Stimulated activated CD4-positive, alpha-beta T cell treated with anti-CD3 and anti-CD28 coated beads, Interleukin-2, amount 100 ng/mL, for 24 hours (primary cell): ENCODE measurements at places on chromosomes 2 and 18.

GRCh38 chr18:9885170-9886004, at the start of gene TXNDC2:
TXNDC2 (plus strand) TSS chr18:9885973; CDS start chr18:9886681, 708 bp downstream.
- no peak for DNase-seq

GRCh38 chr2:217016796-217017419, 157.0 kb upstream of the TNP1 start:
- DNase-seq = no peak

DNA sequence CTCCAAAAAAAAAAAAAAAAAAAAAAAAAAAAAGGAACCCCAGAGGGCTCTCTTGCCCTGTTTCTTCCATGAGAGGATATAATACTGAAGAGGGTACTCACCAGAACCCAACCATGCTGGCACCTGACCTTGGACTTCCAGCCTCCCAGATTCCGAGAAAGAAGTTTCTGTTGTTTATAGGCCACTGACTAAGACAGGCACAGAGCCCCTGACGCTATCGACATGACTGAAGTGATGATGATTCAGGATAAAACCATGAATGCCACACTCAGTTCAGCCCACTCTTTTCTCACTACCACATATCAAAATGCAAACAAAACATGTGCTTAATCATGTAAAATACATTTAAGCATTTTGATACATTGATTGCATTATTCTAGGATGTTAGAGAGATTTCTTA, 66.1 kb upstream of the CDCA7 start:
- peak; percentile 9 for DNase-seq

DNA sequence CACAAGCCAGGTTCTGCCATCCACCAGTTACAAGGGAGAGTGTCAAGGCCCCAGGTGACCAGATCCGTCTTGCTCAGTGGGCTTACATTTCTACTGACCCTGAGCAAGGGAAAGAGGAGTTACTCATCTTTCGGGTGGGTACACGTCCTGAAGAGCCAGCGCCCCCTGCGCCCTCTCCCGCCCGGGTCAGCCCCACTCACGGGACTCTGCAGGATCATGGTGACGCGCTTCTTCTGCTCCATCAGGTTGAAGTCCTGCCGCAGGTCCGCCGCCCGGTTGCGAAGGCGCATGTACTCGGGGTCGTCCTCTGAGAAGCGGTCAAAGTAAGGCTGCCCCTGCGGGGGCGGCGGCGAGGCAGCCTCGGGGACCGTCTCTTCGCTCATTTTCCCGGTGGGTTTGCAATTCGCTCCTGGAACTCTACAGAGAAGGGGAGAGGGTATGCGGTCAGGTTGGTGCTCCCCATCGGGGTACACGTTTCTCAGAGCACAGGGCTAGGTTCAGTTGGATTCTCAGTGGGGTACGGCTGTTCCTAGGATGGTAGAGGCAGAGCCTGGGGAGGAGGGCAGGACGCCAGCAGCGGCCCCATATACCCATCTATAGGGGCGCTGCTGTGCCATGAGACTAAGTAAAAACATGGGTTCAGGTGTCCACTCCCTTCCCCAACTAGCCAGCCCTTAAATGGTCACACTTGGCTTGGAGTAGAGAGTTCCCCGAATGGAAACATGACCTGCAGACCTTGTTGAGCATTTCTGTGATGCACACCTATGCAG, 61.8 kb downstream of the ADD2 start:
- no peak for DNase-seq

DNA sequence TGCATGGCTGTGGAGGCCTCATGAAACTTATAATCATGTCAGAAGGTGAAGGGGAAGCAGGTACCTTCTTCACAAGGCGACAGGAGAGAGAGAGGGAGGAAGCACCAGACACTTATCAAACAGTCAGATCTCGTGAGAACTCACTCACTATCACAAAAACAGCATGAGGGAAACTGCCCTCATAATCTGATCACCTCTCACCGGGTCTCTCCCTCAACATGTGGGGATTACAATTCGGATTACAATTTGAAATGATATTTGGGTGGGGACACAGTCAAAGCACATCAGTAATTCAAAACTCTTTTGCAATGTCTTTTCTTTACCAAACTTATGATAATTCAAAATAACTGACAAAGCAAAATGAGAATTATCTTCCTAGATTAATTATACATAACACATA, 8.5 kb upstream of the CCDC68 start:
- no peak for DNase-seq

DNA sequence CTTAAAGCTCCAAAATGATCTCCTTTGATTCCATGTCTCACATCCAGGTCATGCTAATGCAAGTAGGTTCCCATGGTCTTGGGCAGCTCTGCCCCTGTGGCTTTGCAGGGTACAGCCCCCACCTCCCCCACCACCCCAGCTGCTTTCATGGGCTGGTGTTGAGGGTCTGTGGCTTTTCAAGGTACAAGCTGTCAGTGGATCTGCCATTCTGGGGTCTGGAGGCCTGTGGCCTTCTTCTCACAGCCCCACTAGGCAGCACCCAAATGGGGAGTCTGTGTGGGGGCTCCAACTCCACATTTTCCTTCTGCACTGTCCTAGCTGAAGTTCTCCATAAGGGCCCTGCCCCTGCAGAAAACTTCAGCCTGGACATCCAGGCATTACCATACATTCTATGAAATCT, 19.0 kb downstream of the SLC9A4 start:
- no peak for DNase-seq

DNA sequence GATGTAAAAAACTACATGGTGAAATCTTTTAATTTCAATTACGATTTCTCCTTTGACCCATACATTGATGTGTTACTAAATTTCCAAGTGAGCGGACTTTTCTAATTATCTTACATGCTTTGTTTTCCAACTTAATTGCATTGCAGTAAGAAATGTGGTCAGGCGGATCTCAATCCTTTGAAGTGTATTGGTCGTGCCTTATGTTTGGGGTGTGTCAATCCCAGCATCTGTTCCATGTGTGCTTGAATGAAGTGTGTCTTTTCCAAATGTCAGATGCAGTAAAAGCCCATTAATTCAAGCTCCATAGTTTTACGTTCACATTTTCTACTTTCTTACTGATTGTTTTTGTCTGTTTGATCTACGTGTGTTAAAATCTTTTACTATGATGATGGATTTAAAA, 113.1 kb downstream of the UXS1 start:
- DNase-seq = no peak

GRCh38 chr2:122322815-122323214, 567.4 kb downstream of the TSN start:
- DNase-seq = no peak

DNA sequence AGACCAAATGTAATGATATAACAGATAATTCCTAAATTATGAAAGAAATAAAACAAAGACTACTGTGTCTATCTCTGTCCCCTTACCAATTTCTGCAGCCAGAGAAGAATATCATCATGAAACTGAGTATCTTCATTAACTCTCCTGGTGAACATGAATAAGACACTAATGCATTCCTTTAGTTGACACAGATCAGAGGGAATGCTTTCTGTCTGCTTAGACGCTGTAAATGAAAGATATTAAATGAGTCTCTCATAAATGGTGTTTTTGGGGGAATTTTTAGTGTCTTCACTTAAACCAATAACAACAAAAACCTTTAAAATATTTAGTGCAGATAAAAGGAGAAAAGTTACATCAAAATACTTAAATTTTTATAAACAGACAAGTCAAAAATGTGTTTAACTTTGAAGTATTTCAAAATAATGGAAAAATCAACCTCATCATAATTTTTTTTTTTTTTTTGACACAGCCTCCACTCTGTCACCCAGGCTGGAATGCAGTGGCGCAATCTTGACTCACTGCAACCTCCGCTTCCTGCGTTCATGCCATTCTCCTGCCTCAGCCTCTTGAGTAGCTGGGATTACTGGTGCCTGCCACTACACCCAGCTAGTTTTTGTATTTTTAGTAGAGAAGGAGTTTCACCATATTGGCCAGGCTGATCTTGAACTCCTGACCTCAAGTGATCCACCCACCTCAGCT, 16.0 kb downstream of the EPG5 start:
- no peak for DNase-seq

DNA sequence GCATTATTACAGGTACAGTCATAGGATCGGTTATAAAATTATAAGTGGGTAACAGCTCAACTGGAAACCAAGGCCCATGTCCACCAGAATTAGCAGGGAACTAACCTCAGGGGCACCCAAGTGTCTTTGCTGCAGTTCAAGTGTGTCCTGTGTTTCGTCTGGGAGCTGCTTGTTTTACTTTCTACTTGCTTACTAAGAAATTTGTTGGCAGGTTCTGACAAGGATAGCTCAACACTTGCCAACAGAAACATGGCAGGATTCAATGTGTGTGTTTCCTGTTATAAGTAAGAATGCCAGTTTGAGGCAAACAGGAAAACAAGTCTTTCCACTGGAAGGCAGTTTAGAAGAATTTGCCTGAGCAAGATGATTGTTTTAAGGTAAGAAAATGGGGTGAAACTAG, 104.5 kb downstream of the EPHA4 start:
- no peak for DNase-seq

DNA sequence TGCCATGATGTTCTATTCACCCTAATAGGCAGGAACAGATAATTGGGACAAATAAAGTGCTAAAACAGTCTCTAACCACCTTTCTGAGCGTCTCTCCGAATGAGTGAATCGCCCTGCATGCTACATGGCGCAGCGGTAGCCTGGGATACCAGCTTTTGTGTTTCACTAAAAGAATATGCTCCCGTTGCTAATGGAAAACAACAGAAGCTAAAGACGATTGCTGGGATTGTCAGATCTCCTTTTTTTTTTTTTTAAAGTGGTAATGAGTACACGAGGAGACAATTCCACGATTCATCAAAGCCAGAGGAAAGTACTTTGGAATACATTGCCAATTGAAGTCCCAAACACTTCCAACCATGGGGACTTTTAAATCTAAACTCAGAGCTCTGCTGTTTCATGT, 1815.3 kb upstream of the CELF4 start:
- DNase-seq = no peak

GRCh38 chr2:40680547-40680946, 228.7 kb upstream of the SLC8A1 start:
- DNase-seq = no peak

GRCh38 chr2:238691596-238692491, 156.0 kb upstream of the TWIST2 start:
- DNase-seq = no peak

GRCh38 chr2:74948779-74949178, 9.7 kb upstream of the POLE4 start:
- DNase-seq = no peak

DNA sequence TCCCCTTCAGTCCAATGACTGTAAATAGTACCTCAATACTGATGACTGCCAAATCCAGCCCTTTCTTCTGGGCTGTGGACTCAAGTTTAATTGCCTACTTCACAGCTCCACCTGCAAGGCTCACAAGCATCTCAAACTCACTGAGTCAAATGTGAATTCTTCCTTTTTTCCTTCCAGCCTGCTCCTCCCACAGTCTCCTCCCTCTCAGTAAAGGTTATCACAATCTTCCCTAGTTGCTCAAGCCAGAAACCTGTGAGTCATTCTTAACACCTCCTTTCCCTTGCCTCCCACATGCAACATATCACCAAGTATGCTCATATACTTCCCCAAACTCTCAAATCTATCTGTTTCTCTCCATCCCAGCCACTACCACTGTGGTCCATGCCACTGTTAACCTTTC, 3.7 kb upstream of the MFSD6 start:
- peak; percentile 47 for DNase-seq

DNA sequence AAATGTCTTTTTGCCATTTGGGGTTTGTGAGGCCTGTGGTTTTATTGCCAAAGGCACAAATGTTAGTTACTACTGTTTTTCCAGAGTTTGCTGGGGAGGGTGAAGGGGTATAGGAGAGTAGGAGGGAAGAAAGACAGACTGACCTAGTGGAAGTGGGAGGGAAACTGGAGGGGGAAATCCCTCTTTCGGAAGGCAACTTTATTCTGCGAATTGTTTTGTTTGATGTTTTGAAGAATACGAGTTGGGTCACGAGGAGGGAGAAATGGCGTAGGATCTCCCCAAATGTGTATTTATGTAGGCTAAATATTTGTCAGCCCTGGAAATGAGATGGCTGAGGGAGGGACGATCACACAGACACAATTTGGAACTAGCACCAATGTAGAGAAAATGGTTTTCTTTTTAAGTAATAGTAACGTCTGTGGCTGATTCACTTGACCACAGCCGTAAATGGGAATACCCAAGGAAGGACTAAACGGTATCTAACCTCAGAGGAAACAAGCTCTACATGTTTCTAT, 172.3 kb downstream of the ICOS start:
- DNase-seq = peak; percentile 34

DNA sequence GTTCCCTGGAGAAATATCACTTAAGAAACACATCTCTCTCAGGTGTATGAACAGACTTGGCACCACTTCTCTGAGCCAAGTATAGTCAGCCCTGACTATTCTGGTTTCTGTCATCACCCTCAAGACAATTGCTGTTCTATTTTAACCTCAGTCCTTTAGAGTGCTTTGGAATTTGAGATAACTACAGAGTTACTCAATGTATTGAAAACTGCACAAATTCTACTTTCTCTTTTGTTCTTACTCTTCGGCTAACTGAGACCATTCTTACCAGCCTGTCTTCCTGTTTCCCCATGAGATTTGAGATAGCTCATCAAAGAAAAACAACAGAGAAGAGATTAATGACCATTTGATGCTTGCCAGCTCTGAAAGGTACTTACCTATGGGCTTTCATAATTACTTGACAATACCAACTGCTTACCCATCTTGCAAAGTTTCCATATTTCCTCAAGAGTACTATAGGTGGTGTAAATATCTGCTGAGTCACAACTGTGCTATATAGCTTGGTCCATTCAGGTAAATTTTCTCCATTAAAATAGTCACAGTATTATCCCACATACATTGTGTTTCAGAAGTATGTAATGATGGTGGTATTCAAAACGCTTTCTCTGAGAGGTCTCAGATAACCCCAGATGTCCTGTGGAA, 467.5 kb upstream of the CHST9 start:
- no peak for DNase-seq

DNA sequence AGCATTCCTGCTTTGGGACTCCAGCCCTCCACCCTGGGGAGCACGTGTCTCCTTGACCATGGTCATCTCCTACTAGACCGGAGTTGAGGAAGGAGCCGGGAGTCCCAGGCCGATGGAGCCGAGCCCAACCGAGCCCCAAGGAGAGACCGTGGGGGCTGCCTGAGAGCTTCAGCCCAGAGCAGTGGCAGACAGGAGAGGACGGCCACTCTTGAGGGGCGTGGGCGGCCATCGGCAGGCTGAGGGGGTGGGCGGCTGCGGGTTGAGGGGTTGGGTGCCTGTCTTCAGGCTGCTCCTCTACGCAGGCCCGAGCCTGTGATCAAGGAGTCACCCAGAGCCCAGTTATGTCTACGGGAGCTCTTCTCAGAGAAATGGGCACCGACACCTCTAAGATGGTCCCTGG, 158.7 kb downstream of the PXDN start:
- DNase-seq = no peak

- DNase-seq = no peak
Observed at GRCh38 chr18:38454764-38455469, 889.3 kb upstream of the CELF4 start.

GRCh38 chr2:238505119-238505891, 78.6 kb downstream of the ASB1 start:
- no peak for DNase-seq
